ENCODE measurements at places on chromosomes 3 and 15.

DNA sequence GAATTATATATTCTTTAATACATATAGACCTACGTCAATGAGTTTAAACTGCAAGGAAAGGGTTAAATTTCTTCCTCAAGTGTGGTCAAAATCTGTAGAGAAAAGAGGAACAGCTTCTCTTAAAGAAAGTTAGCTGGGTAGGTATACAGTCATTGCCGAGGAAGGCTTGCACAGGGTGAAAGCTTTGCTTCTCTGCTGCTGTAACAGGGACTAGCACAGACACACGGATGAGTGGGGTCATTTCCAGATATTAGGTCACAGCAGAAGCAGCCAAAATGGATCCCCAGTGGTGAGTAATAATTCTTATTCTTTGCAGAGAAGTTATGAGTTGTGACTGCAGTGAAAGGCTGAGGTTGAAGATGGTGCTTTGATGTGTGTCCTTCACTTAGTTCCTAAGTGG, at the start of gene CD86:
Gene CD86 (plus strand): TSS at position 148 of the 400 bp plus-strand sequence. CDS start 128 bp downstream, at position 276.
- no peak for DNase-seq

GRCh38 chr3:12569836-12570235, 12.9 kb downstream of the MKRN2 start:
- no peak for DNase-seq

GRCh38 chr3:194871143-194871863, 185.6 kb downstream of the FAM43A start:
- DNase-seq: peak; percentile 81

- DNase-seq: no peak
Measured at GRCh38 chr3:114451051-114451451, 157.2 kb downstream of the TIGIT start.

- no peak for DNase-seq
Measured at GRCh38 chr15:91146728-91147127, 46.7 kb downstream of the SV2B start.

DNA sequence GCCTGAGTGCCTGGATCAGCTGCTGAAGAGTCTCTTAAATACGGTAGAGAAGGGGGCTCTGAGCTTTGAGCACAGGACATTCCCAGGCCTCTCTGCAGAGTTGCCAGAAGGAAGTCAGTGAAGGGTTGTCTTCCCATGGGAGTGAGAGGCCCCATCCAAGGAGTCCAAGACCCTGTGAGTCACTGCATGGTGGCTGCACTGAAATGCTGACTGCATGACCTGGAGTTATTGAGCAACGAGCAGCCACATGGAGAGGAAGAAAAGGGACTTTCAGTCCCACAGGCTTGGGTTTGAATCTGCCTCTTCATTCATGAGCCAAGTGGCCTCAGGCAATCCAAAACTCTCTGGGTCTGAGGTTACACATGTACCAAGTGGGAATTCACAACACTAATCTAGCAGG, 69.6 kb upstream of the RASGRF1 start:
- DNase-seq: no peak

DNA sequence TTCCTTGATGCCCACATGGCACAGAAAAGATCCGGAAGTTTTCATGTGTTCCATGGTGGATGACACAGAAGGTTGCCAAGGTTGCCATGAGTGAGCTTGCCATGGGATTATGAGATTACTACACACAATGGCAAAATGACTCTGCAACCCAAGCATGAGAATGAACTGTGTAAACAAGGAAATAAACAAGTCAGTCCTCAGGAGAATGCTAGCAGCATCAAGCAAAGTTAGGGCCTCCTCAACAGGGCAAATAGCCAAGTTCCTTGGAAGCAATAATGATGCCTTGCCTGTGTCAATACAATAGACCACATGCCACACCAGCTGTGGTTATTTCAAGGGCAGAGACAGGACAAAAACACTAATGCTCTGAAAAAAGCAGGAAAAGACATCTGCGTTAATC, 41.8 kb downstream of the AQR start:
- no peak for DNase-seq

- DNase-seq: no peak
Measured at GRCh38 chr3:109116031-109116430, 1.9 kb downstream of the MORC1 start.

DNA sequence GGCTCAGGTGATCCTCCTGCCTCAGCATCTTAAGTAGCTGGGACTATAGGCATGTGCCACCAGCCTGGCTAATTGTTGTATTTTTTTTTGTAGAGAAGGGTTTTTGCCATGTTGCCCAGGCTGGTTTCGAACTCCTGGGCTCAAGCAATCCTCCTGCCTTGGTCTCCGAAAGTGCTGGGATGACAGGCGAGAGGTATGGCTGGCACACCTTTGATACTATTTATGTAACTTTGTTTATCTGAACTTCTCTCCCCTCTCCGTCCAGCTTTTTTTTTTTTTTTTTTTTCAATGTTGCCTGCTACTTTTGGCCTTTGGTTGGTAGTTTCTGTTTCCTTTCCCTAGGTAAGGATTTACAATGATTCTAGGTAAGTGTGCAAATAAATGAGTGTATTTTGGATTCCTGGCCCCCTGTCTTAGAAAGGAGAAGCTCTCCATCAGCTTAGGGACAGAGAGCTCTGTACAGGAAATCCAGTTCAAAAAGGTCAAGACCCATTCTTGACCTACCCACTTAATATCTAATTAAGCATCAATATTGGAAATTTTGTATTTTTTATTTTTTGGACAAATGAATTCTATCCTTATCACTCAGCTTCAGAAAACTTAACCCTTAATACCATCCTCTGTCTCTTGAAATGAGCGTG, 6.8 kb downstream of the ARL6IP5 start:
- no peak for DNase-seq

GRCh38 chr3:187276397-187277128, 15.0 kb downstream of the MASP1 start:
- no peak for DNase-seq

GRCh38 chr3:167406876-167407492, 26.9 kb upstream of the ZBBX start:
- DNase-seq: peak; percentile 40
